ENCODE measurements at places on chromosomes 7 and 10.

- DNase-seq = peak; percentile 45
Measured at GRCh38 chr10:110918269-110918642, 724 bp downstream of the BBIP1 start.

DNA sequence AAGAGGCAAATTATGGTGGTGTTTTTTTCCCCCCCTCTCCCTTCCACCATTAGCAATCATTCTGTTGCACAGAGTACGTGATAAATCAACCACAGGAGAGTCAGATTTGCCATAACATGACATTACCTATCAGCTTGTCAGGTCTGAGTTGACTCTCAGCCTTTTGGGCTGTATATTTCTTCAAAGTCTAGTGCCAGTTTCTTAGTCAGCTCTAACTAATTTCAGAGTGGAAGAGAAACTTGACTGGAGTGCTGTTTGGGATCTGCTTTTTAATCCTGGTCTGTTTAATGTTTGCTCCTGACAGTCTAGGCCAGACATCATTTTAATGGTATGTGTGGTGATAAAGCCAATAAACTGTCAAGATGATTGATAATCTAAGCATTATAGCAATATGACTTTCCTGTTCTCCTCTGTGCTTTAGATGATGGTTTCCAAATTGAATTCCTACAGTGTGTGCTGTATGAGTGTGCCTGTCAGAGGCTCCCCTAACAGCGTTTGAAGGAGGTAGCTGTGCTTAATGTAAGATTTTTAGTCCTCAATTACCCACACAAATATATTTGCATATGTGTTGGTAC, 76.9 kb downstream of the LRMDA start:
- no peak for DNase-seq

DNA sequence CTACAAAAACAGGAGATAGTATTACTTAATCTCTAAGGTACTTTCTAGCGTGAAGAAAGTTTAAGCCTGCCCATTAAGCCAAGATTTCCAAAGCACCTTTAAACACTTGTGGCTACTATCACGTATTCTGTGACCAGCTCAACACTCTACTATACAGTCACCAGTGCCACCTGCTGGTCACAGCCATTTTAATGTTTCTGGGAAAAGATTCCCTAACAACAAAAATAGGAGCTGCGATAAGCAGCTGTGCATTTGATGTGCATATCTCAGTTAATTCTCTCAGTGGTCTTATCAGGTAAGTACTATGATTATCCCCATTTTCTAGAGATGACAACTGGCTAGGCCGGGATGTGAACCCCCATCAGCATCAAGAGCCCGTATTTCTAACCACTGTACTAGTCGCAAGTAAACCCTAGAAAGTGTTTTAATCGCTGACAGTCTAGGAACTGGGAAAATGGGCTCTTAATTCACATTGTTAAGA, 860 bp downstream of the SEC31B start:
- DNase-seq = peak; percentile 42

- DNase-seq = no peak
Measured at GRCh38 chr7:1144269-1144771, 15.7 kb downstream of the ZFAND2A start.

- DNase-seq = no peak
Measured at GRCh38 chr10:131427281-131427680, 115.8 kb upstream of the TCERG1L start.

DNA sequence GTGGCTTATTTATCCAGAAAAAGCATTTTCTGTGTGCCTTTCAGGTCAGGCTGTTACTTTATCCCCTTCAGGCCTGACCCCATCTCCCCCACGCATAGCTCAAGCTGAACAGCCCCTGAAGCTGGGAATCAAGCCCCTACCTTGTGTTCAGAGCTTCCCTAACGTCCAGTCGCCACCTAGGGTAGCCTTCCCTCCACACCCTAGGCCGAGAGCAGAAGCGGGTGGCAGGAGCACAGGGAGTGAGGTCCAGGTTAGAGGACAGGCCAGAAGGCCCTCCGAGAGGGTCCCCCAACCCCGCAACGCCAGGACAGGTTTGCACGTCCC, 479 bp upstream of the SEMA4G start:
- no peak for DNase-seq

GRCh38 chr7:149753375-149754233, 19.8 kb downstream of the ZNF467 start:
- DNase-seq = no peak

- no peak for DNase-seq
Measured at GRCh38 chr10:96719200-96719599, 1.1 kb downstream of the PIK3AP1 start.
